Progenitor cell of endocrine pancreas (in vitro differentiated cells): ENCODE measurements at places on chromosomes 2 and 18. TPM values are rescaled to one million over a fixed set of nuclear protein-coding genes. Genes with fewer than 3 reads are reported as not detected.

The LTBP1 gene
- 59.7 and 63.0 TPM in 2 replicates for total RNA-seq

DNA sequence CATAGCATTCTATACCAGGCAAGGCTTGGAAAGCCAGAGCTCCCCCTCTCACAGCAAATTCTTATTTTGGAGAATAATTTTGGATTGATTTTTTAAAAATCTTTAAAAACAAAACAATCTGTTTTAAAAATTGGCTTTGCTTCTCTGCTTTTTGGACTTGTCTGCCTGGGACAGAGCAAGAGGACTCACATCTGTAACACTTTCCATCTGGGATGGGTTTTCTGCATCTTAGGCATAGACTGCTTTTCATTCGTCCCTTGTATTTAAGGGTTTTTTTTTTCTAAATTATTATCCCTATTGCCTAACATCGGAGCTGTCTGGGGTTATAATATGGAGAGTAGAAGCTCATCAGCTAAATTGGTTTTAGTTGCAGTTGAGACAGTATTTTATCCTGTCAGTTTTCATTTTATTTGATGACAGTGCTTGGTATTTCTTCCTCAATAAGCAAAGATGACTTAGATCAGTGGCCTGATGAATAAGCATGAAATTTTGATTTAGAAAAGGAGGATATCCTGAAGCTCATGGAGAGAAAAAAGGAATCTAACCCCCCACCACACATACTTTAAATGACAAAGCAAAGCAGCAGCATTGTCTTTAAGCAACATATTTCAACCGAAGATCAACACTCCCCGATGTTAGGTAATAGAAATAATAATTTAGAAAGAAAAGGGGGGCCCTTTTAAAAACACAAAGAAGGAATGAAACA, 2.3 kb upstream of the FZD7 start:
- DNase-seq: no peak

GRCh38 chr2:219538504-219538951, 5.1 kb downstream of the CHPF start:
- DNase-seq: no peak

DNA sequence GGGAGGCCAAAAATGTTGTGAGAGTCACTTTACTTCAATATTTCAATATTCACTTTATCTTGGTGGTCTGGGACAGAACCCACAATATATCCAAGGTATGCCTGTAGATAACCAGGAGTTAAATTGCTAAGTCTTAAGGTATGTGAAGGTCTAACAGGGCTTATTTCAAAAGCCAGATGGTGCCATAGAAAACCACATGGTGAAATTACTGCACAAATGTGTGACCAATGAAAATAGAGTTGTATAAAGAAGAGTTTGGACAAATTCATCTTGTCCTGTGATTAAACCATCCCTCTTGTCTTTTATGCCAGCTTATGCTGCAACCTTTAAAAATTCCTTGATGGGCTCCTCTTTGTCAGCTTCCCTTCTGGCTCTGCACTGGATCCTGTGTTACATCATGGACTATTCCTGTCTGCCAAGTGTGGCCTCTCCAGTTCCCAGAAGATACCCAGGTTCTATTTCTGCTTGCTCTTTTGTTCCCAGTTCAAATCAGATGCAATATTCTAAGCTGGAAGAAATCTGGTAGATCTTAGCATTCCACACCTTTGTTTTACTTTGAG, 46.8 kb downstream of the ANTXR1 start:
- DNase-seq: no peak

GRCh38 chr2:132975193-132976105, 305.4 kb upstream of the LYPD1 start:
- no peak for DNase-seq
